ENCODE measurements at places on chromosomes 5 and 9. TPM values are rescaled to one million over a fixed set of nuclear protein-coding genes. Genes with fewer than 3 reads are reported as not detected.

C9orf153 gene
- 0.80 TPM for total RNA-seq

ZNF658 gene
- total RNA-seq: 8.6 TPM

PLCXD3 gene
- 6.6 TPM for total RNA-seq

PAX5 gene
- 0.59 TPM for total RNA-seq

MEGF10 gene
- total RNA-seq: 0.48 TPM

STPG3 gene
- not detected for total RNA-seq

RPS23 gene
- total RNA-seq: 3,055 TPM

NOXA1 gene
- total RNA-seq: 4.6 TPM

MARCOL gene
- total RNA-seq: not detected

IL13 gene
- not detected for total RNA-seq

CDH12 gene
- total RNA-seq: 1.1 TPM

IFNA2 gene
- not detected for total RNA-seq

ANAPC2 gene
- total RNA-seq: 32.9 TPM

SH2D3C gene
- total RNA-seq: 6.0 TPM

MYO10 gene
- total RNA-seq: 21.2 TPM

DIRAS2 gene
- total RNA-seq: under 0.01 TPM

SLC36A2 gene
- 0.16 TPM for total RNA-seq

ENTREP1 gene
- 52.7 TPM for total RNA-seq

THBS4 gene
- total RNA-seq: 2.0 TPM

HSPB3 gene
- total RNA-seq: not detected

FAM163B gene
- total RNA-seq: not detected

HOMER1 gene
- 26.2 TPM for total RNA-seq

SPTLC1 gene
- 99.7 TPM for total RNA-seq

GALNT12 gene
- 6.6 TPM for total RNA-seq

MAT2B gene
- 49.0 TPM for total RNA-seq

IL5 gene
- total RNA-seq: not detected

TMEFF1 gene
- 0.32 TPM for total RNA-seq

TTC16 gene
- total RNA-seq: under 0.01 TPM

PCDHA9 gene
- 0.16 TPM for total RNA-seq

Data from breast epithelium (tissue), 4 donors.